ENCODE measurements at places on chromosomes 12 and 14. TPM values are rescaled to one million over a fixed set of nuclear protein-coding genes. Genes with fewer than 3 reads are reported as not detected.

CAPRIN2 gene
- total RNA-seq: 31.7 TPM

USP44 gene
- total RNA-seq: 0.19 TPM

HCAR1 gene
- 0.20 TPM for total RNA-seq

CARMIL3 gene
- 0.07 TPM for total RNA-seq

CLEC6A gene
- total RNA-seq: not detected

ARF6 gene
- 19.0 TPM for total RNA-seq

PMCH gene
- total RNA-seq: not detected

ZDHHC22 gene
- not detected for total RNA-seq

BMAL2 gene
- 4.5 TPM for total RNA-seq

TMTC2 gene
- 4.4 TPM for total RNA-seq

NR4A1 gene
- total RNA-seq: 134 TPM

SLC48A1 gene
- total RNA-seq: 19.9 TPM

GPR162 gene
- total RNA-seq: 4.5 TPM

EMP1 gene
- 79.6 TPM for total RNA-seq

NOC4L gene
- 13.8 TPM for total RNA-seq

SLC10A1 gene
- not detected for total RNA-seq

EPYC gene
- not detected for total RNA-seq

SLC5A8 gene
- not detected for total RNA-seq

PTPRO gene
- 0.64 TPM for total RNA-seq

NANOG gene
- not detected for total RNA-seq

MCRS1 gene
- total RNA-seq: 99.1 TPM

CD69 gene
- total RNA-seq: 0.28 TPM

ARHGEF25 gene
- 10.3 TPM for total RNA-seq

SLC2A14 gene
- not detected for total RNA-seq

KRT83 gene
- not detected for total RNA-seq

RAPGEF3 gene
- 10.9 TPM for total RNA-seq

ANO4 gene
- total RNA-seq: 0.15 TPM

PUS7L gene
- total RNA-seq: 7.8 TPM

HSPB8 gene
- 421 TPM for total RNA-seq

NXPH4 gene
- total RNA-seq: 1.1 TPM

SERPINA4 gene
- total RNA-seq: not detected

CHGA gene
- not detected for total RNA-seq

UNG gene
- total RNA-seq: 24.1 TPM

FAM90A1 gene
- not detected for total RNA-seq

AQP2 gene
- not detected for total RNA-seq

SVOP gene
- total RNA-seq: 2.4 TPM

PTPN6 gene
- 5.4 TPM for total RNA-seq

CCDC175 gene
- not detected for total RNA-seq

NRXN3 gene
- 1.3 TPM for total RNA-seq

HCAR2 gene
- not detected for total RNA-seq

OVCH1 gene
- total RNA-seq: not detected

LDHB gene
- total RNA-seq: 1,958 TPM

KRT72 gene
- not detected for total RNA-seq

CAPZA3 gene
- not detected for total RNA-seq

DERA gene
- 22.8 TPM for total RNA-seq

TMCC3 gene
- 4.1 TPM for total RNA-seq

Data from heart right ventricle (tissue), 16 donors.